Mononuclear cell (primary cell): ENCODE measurements at places on chromosomes 4 and X. TPM values are rescaled to one million over a fixed set of nuclear protein-coding genes. Genes with fewer than 3 reads are reported as not detected.

The NAT8L gene
- 0.10 TPM for total RNA-seq

The GPR78 gene
- total RNA-seq = not detected

The CLNK gene
- 0.52 TPM for total RNA-seq

The PAK3 gene
- 0.10 TPM for total RNA-seq

The SMR3B gene
- not detected for total RNA-seq

The NSUN7 gene
- total RNA-seq = 0.73 TPM

The KIAA1210 gene
- total RNA-seq = not detected

The LRP2BP gene
- total RNA-seq = 4.5 TPM

The POU3F4 gene
- not detected for total RNA-seq

The SHOX gene
- not detected for total RNA-seq

The RADX gene
- 10.3 TPM for total RNA-seq

The ADH1A gene
- total RNA-seq = not detected

The CLDN2 gene
- not detected for total RNA-seq

The SLC10A6 gene
- total RNA-seq = not detected

The CPE gene
- 0.10 TPM for total RNA-seq

The MGARP gene
- total RNA-seq = not detected

The TLR2 gene
- 155 TPM for total RNA-seq

The CENPVL1 gene
- total RNA-seq = not detected

The DCAF12L1 gene
- not detected for total RNA-seq

The CACNA1F gene
- total RNA-seq = 0.31 TPM

The AFM gene
- not detected for total RNA-seq

The FGA gene
- not detected for total RNA-seq

The BEX5 gene
- total RNA-seq = 6.8 TPM

The SMIM10 gene
- not detected for total RNA-seq

The CXorf65 gene
- total RNA-seq = 22.4 TPM

The GSX2 gene
- total RNA-seq = not detected

The HDAC8 gene
- total RNA-seq = 6.7 TPM

The CPLX1 gene
- total RNA-seq = 0.10 TPM

The NEXMIF gene
- 1.6 TPM for total RNA-seq

The AFAP1 gene
- total RNA-seq = 6.7 TPM

The VGLL1 gene
- total RNA-seq = not detected

The SFRP2 gene
- total RNA-seq = not detected

The ALPK1 gene
- total RNA-seq = 9.6 TPM

The ALAS2 gene
- total RNA-seq = 2.4 TPM

The SRPK3 gene
- under 0.01 TPM for total RNA-seq

The MAGEA11 gene
- total RNA-seq = not detected

The GNRHR gene
- not detected for total RNA-seq

The CT45A1 gene
- not detected for total RNA-seq

The SOWAHD gene
- total RNA-seq = 0.42 TPM

The MAGEB2 gene
- total RNA-seq = not detected

The MAGEC3 gene
- total RNA-seq = not detected

The MAGEB1 gene
- total RNA-seq = not detected

The FGFR3 gene
- under 0.01 TPM for total RNA-seq

The CTAG2 gene
- total RNA-seq = not detected

The PAGE5 gene
- 1.5 TPM for total RNA-seq

The SSX4B gene
- not detected for total RNA-seq

The AASDH gene
- 16.3 TPM for total RNA-seq

The AMER1 gene
- total RNA-seq = 3.1 TPM

The PORCN gene
- 13.6 TPM for total RNA-seq

The GUCY1A1 gene
- 6.4 TPM for total RNA-seq

The PPP2R2C gene
- total RNA-seq = not detected
